Effector CD4-positive, alpha-beta T cell (primary cell): ENCODE measurements at places on chromosomes 4 and X.

DNA sequence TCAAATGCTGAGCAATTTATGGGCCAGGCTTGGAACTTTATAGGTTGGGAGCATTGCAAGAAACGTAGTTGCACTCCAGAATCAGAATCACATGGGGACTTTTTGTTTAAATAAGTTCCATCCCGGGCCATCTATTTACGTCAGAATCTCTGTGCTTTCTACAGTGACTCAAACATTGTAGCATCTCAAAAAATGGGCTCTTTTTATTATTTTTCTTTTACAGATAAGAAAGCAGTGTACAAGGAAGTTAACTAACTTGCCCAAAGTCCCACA, 10.2 kb downstream of the CC2D2A start:
- no peak for DNase-seq

DNA sequence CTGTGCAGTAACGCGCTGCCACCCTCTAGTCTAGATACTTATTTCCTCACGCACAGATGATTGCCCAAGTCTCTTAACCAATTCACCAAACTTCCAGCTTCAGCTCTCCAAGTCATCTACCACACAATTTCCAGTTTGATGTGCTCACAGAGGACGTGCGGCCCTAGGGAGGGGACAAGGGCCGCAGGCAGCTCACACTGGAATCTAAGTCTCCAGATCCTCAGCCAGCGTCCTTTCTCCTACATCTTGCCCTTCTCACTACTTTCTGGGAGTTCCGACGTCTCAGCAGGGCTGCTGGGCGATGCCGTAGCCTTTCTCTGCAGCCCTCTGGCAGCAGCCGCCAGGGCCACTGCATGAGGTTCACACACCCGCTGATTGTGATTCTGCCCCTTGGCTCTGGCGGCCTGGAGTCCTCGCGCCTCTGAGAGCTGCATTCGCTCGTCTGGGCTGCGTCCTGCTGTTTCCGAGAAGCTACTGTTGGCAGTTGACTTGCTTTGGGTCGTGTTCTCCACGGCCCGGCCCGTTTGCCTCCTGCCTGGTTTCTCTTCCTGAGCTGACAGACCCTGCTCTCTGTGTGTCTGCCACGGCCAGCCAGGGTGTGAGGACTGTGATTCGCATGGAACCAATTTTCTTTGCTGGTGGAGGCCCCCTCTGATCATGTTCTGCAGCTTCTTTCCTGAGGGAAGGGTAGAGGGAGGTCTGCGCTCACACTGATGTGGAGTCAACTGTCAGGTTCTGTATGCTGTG, 14.1 kb upstream of the TMEM131L start:
- no peak for DNase-seq

DNA sequence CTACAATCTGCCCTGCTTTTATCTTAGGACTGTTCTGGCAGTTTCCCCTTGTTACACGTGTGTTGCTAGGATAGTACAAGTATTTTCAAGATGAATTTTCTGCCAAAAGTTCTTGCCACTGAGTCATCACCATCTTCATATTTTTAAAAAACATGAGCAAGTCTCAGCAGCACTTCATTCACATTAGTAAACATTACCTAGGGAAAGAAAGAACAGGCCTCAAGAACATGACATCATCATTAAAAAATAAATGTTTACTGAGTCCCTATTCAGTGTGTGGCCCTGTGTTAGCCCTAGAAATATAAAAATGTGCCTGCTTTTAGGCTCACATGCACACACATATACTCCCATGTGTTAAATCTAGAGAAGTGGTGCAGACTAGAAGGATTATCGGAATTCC, 18.7 kb upstream of the GPC3 start:
- DNase-seq: no peak

DNA sequence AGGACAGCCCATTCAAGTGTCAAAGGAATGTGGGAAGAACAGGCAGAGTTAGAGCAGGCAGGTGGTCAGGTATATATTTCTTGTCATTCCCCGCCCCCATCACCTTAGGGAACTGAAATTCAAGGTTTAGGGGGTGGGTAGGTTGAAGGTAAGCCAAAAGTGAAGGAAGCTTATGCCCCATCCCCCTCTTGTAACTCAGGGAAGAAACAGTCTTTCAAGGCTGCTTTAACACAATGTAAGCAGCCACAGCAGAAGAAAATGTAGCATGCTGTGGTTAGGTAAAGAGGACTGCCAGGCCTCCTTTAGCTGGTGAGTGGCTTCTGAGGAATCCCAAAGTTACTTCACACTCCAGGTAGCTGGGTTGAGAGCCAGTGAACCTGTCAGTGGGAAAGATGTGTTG, 122.3 kb downstream of the RS1 start:
- DNase-seq: no peak

GRCh38 chr4:109886303-109886702, 26.4 kb upstream of the EGF start:
- DNase-seq: no peak

- DNase-seq: no peak
Measured at GRCh38 chr4:110159541-110159940, 38.9 kb downstream of the ELOVL6 start.

DNA sequence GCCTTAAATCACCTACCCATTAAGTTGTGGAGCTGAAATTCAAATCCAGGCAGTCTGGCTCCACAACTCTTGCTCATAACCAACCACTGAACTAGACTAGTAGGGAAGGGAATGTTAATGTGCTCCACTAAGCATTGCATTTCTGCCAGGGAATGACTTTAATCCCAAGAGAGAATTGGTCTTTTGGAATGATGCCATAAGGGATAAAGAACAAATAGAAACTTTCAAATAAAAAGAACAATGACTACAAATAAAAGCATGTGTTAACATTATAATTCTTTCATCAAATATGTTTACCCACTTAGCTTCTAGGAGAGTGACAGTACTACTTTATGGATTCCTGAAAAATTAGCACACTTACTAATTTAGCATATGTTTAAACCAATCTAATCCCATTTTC, 905.9 kb downstream of the CENPC start:
- DNase-seq: no peak

- no peak for DNase-seq
Measured at GRCh38 chrX:137565921-137566745, at the start of gene ZIC3. Gene ZIC3, plus strand, starts transcription at chrX:137566127. Its CDS starts 565 bp downstream, at chrX:137566692.

DNA sequence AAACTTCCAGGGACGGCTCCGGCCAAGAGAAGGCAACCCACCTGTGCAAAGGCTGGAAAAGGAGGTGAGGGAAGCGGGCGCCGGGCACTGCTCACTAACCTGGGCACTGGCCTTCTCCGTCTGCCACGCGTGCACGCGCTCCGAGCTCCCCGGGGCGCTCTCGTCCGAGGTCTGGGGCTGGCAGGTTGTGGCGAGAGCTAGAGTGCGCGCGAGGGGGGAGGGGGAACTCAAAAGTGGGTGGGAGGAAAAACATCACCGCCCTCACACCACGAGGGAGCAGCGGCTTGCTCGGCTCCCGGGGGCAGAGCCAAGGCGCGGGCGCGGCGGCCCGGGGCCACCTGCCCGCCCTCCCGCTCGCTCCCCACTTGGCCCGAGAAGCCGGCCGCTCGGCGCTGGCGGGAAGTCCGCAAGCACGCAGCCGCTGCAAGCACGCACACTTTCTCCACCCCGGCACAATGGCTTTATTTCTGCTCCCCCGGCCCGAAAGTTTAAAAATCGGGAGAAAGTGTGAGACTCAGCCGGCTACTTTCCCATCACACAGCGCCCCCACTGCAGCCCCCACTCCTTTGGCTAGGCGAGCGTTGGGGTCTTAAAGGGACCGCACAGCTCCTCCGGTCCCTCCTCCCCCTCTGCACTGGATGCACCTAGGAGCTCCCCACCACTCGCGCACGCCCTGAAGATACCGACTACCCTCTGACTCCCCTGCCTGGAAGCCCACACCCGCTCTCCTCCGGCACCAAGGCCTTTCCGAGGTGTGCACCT, at the start of gene CHRDL1:
CHRDL1 (minus strand) TSS at position 173 of the 762 bp plus-strand sequence. CDS start 3,636 bp downstream, outside the sequence.
- no peak for DNase-seq

DNA sequence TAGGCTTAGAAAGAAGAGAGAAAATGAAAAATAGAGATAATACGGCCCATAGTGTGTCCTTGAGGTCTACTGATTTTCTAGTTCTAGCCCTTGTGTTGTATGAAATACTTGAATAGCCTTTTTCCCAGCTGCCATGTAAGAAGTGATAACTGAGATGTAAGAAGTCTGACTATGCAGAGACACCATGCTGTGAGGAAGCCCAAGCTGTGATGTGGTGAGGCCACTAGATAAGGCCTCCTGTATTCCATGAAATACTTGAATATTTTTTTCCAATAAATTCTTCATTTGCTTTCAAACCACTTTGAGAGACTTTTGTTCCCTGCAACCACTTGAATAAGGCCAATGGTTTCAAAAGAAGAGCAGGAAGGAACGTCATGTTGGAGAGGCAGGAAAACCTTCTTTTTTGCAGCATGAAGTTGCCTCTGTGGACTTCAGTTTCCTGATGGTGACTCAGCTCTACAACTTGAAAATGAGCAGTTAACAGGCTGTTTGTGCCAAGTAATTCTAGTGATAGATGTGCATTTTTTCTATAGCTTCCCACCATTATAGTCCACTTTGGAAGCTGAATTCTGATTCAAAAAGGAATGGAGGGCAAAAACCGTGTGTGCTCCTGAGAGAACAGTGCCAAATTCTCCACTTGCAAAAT, 25.5 kb upstream of the FAM9C start:
- DNase-seq: no peak

- DNase-seq: no peak
Measured at GRCh38 chr4:113788888-113789287, 27.4 kb upstream of the CAMK2D start.

GRCh38 chr4:145451895-145452294, 29.8 kb upstream of the SMAD1 start:
- no peak for DNase-seq

DNA sequence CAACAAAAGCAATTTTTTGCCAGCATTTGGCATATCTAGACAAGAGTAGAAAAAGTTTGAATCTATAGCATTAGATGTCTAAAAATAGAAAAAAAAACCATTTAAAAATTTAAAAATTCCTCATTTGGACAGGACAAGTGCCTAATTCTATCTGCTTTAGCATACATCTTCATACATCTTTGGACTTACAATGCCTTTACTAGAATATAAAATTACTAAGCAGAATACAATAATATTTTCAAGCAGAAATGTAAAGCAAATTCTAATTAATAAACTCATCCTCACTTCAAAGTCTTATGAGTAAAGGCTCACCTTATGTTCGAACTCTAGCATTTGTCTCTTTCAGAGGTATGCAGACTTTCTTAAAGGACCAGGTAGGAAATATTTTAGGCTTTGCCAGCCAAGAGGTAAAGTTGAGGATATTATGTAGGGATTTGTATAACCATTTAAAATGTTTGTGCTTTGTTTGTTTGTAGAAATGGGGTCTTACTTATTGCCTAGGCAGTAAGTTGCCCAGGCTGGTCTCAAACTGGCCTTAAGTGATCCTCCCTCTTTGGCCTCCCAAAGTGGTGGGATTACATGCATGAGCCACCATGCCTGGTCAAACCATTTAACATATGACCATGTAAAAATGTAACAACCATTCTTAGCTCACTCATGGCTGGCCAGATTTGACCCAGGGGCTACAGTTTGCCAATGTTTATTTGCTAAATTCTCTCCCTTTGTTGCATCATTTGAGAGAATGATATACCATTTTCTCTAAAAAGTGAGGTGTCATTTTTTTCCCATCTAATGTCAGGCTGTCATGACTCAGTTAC, 29.1 kb downstream of the UGDH start:
- no peak for DNase-seq

- no peak for DNase-seq
Measured at GRCh38 chr4:48271626-48272025, 2.0 kb upstream of the TEC start.

DNA sequence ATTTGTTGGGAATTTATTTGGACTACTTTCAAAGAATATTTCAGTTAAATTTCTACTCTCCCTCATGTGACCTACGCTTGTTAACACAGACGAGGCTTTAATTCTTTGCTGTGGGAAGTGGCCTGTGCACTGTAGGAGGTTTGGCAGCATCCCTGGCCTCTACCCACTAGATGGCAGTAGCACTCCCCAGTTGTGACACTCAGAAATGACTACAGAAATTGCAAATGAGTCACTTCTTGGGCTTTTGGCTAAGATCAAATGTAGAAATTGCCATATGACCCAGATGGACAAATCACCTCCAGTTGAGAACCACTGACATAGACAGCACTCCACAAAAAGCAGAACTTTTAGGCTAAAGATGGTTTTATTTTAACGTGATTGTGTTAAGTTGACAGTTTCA, 22.1 kb downstream of the PIR start:
- peak; percentile 32 for DNase-seq

- DNase-seq: no peak
Measured at GRCh38 chr4:87926554-87927098, 48.9 kb upstream of the SPP1 start.

DNA sequence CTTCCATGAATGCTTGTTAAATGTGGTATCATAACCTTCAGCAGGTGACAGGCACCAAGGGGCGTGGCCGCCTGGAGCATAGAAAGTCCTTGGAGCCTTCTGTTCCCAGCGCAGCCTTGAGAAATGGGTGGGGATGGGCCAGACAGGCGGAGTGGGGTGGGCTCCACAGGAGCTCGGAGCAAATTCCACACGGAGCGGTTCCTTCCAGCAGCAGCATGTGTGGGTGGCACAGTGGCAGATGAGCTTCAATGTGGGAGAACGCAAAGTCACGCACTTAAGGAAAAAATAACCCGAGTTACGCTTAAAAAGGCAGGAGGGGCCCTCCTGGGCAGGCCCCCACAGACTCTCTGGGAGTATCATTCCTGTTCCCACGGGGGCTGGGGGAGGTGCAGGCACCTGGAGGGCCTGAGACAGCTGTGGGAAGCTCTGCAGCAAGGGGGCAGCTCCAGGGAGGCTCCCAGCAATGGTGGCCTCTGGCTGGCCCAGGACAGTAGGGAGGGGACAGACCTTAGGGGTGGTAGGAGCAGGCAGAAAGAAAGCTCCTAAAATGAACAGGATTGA, 15.3 kb downstream of the TMEM271 start:
- no peak for DNase-seq

DNA sequence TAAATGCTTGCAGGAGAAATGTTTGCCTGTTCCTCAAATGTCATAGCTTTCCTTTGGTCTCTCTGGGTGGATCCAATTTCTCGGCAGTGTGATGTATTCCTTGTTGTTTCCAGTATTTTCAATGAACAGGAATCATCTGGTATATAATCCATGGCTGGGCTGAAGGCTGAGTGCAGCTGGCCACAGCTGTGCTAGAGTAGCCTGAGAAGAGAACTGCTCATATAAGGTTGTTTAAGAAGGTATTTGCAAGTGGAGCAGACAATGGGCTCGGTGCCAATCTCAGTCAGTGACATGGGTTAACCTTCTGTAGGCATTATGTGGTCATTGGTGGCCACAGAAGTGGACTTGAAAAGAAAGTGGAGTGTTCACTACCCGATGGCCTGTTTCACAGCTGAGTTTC, 390.3 kb downstream of the SPRY1 start:
- DNase-seq: no peak

DNA sequence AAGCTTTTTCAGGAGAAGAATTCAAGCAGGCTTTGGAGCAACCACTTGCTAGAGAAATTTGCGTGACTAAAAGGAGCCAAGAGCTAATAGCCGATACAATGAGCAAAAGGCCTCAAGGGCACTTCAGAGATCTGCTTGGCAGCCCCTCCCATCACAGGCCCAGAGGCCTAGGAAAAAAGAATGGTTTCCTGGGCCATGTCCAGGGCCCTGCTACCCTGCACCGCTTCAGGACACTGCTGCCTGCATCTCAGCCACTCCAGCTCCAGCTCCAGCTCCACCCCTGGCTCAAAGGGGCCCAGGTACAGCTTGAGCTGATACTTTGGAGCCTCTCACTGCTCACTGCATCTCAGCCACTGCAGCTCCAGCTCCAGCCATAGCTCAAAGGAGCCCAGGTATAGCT, 98.9 kb downstream of the FAM13A start:
- no peak for DNase-seq
